ENCODE measurements at places on chromosomes 3 and 15.

DNA sequence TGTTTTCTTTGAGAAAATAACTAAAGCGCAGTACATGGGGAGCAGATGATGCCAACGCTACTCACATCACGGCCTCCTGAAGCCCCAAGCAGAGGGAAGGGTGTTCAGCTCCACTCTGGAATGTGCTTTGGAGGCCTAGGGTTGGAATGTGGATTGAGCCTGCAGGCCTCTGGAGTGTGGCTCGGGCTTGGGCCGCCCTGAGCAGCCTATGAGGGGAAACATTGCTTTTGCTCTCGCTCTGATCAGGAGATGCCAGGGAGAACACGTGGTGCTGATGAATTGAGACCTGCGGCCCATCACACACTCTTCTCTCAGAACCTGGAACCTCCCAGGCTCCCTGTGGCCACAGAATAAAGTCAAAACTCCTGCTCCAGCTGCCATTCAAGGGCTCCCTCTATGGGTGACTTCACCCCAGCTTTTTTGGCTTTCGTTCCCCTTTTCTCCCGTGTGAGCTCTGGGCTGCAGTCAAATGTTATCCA lies 23.3 kb downstream of the CCDC13 start:
- DNase-seq: no peak

DNA sequence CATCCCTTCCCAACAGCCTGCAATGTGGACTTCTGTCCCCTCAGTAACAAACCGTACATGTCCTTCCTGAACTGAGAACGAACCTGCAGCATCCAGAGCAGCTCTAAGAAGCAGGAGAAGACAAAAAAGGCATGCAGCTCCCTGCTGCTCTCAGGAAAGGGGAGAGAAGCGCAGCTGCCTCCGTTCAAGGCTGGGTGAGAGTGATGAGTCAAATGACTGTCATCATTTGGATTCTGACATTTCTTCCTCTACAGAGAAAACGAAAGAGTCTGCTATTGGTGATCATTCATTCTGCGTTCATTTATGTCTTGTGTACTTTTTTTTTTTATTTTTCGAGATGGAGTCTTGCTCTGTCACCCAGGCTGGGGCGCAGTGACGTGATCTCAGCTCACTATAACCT lies 677.8 kb downstream of the FHIT start:
- DNase-seq: no peak

DNA sequence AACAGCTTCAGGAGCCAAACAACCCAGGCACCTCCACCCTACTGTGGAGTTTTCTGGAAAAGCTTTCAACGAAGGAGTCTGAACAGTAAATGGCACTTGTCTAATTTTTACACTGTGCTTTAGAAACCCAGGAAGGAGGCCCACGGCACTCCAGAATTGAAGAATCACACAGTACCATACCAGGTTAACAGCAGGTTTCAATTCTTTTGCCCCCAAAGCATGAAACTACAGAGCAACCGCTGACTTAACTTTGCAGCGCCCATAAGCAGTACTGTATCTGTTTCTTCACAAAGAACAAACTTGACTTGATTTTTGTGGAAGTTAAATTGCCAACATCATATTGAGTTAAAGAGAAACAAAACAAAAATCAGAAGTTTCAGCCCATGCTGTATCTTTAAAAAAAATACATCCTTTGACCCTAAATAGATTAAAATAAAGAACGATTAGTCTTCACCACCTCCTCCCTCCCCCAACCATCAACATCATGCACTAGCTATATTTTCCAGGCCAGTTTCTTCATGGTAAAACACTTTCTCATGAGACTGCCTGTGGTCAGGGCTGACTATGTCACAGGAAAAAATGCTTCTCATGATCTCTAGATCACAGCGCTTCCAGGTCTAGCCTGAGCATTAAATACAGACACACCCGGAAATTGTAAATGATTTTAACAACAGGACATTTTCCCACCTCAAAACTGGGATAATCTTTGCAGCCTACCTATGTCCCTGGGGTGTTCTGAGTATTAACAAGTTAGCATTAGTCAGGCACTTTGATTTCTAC lies 456.3 kb downstream of the FOXP1 start:
- DNase-seq: peak; percentile 50

GRCh38 chr15:25055356-25056068 lies 100.7 kb downstream of the SNRPN start:
- DNase-seq: no peak

DNA sequence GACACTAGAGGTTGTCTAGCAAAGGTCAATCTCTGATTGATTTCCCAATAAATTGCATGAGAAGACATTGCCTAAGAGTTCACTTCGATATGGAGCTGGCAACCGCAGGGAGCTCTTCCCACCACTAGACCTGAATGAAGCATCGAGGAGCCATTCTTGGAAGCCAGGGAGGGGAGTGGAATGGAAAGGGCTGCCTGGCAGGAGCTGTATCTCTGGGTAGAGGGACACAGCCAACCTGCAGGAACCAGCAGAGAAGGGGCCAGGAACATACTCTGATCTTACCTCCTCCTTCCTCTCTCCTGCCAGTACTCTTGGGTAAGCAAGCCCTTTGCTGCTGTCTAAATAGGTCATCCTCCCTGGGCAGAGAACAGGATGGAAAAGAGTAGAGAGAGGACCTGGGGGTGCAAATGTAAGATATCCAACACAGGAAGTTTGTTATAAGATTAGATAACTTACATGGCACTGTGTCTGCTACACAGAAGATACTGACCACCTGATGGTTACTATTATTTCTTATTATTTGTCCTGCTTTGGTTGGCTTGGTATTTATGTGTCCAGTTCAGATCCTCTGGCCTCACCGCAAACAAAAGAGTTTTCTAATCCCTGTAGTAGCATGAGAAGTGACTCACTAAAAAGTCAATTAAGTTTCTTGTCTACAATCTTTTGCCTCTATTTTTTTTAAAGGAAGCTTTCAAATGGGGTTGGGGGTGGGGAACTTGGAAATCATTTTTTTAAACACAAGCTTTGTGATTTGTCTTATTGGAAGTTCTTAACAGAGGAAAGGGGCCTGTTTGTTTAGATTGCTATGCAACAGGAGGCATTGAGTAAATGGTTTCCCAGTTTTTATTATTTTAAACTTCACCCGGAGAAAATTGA lies 156.7 kb upstream of the TSC22D2 start:
- DNase-seq: no peak
